T-helper 2 cell (primary cell): ENCODE measurements at places on chromosomes 3 and 15.
A peak's percentile ranks its signal among the peaks of the same experiment; 100 is the strongest.

- DNase-seq: no peak
Observed at GRCh38 chr15:70859322-70859908, 5.5 kb upstream of the LARP6 start.

- DNase-seq: no peak
Observed at GRCh38 chr3:41525303-41526064, 326.2 kb downstream of the CTNNB1 start.

- peak; percentile 89 for DNase-seq
Observed at GRCh38 chr3:183513046-183513706, 42.3 kb downstream of the KLHL6 start.

DNA sequence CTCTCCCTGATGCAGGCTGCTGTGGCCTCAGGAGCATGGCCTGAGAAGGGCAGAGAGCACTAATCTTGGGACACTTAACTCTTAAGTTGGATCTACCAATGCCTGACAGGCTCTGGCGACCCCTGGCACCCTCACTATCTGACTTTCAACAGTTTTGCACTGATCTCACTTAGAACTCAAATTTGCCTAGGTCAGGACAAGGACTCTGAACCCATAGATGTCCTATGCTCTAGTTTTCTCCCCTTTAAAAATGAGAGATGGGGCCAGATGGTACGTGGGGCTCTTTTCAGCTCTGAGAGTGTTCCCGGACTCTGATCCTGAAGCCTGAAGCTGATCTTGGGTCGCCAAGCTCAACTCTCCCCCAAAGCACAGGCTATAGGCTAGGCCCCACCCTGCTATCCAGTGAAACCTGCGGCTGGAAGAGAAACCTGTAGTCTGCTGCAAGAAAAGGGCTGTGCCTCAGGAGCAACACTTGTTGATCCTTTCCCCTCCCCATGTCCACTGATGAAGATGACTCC lies 65.7 kb downstream of the RPL39L start:
- no peak for DNase-seq

- DNase-seq: no peak
Observed at GRCh38 chr15:20348900-20349773, 192.5 kb downstream of the GOLGA6L6 start.

- DNase-seq: no peak
Observed at GRCh38 chr3:67006460-67006859, 8.4 kb downstream of the KBTBD8 start.

- no peak for DNase-seq
Observed at GRCh38 chr3:1007866-1008265, 85.0 kb upstream of the CNTN6 start.

DNA sequence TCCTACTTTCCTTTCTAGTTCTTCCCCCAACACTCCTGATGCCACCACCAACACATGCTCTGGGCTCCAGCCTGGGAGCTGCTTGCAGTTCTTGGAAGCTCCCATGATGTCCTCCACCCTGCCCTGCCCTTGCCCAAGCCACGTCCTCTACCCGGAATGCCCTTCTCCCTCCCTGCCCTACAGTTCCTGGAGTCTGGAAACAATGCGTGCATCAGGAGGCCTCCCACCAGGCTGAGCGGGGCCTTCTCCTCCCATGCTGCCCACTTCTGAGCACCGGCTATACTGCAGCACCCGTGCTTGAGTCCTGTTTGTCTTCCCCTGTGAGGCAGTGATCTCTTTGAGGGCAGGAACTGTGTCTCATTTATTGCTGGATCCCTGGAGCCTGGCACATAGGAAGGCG lies 44.6 kb downstream of the DGKG start:
- DNase-seq: no peak

- DNase-seq: no peak
Observed at GRCh38 chr3:107913701-107914100, 177.1 kb downstream of the CD47 start.

- no peak for DNase-seq
Observed at GRCh38 chr3:14474363-14475081, 65.6 kb downstream of the GRIP2 start.

DNA sequence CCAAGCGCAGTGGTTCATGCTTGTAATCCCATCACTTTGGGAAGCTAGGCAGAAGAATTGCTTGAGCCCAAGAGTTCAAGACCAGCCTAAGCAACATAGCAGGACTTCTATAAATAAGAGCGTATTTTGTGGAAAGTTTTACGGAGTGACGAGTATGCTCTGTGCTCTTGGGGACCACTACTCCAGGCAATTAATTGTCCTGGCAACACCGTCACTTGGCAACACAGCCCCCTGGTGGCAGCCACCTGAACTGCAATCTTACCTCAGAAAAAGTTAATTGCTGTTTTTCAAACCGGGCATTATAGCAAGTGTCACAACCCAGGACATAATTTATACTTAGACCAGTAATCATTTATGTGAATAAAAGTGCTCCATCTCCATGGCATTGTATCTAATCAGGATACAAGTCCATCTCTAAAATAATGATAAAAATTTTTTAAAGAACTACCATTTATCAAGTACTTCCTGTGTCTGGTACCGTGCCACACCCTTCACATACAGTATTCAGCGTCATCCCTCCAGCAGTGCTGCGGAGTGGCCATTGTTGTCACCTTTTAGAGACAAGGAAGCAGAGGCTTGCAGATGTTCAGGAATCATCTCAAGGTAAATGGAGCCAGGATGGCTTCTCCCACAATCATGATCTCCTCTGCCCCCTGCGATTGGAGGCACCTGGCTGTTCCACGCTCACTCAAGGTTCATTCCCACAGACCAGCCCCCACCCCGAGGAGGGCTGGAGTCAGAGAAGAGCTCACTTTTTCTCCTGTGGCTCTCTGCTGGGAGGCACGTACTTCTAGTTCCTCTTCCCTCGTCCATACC lies 34.5 kb downstream of the PLA2G4D start:
- peak; percentile 55 for DNase-seq

DNA sequence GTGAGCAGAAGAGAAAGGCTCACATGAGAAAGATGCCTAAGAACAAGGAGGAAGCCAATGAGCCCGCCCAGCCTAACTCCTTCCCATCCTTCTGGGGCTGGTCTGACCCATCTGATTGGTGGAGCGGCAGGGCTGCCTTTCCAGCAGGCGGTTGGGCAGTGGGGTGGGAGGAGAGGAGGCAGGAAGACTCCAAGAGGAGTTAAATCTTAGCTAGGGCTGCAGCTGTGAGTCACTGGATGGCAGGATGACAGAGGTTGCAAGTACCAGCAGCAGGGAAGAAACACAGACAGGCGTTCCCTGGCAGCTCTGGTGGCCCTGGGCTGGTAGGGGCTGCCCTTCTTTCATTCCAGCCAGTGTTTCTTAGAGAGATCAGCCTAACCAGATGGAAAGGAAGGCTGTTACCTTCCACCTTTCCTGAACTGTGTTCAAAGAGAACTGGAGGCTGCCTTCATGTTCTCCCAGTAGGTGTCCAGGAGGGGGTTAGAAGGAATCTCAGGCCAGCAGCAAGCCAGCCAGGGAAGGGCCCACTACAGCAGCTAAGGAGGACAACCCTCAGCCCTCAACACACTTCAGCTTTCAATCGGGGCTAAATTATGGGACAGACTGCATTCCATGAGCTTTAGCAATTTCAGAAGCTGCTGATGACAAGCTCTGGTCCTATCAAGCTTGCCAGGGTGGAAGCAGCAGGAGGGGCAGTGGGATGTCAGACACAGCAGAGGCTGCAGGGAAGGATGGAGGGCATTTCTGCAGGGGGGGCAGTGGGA lies 50.3 kb downstream of the CHSY1 start:
- no peak for DNase-seq
